Left ventricle myocardium inferior (tissue), 1 donor: ENCODE measurements at places on chromosomes 7 and 10. TPM values are rescaled to one million over a fixed set of nuclear protein-coding genes. Genes with fewer than 3 reads are reported as not detected.

ZNF365 gene
- total RNA-seq = 0.60 TPM

SFMBT2 gene
- total RNA-seq = 11.0 TPM

UPK3BL1 gene
- 14.5 TPM for total RNA-seq

RPEL1 gene
- not detected for total RNA-seq

HHEX gene
- 2.1 TPM for total RNA-seq

ADAM22 gene
- 1.9 TPM for total RNA-seq

MOGAT3 gene
- not detected for total RNA-seq

C10orf67 gene
- 0.36 TPM for total RNA-seq

JAKMIP3 gene
- 1.7 TPM for total RNA-seq
